ENCODE measurements at places on chromosomes 7 and 10.

DNA sequence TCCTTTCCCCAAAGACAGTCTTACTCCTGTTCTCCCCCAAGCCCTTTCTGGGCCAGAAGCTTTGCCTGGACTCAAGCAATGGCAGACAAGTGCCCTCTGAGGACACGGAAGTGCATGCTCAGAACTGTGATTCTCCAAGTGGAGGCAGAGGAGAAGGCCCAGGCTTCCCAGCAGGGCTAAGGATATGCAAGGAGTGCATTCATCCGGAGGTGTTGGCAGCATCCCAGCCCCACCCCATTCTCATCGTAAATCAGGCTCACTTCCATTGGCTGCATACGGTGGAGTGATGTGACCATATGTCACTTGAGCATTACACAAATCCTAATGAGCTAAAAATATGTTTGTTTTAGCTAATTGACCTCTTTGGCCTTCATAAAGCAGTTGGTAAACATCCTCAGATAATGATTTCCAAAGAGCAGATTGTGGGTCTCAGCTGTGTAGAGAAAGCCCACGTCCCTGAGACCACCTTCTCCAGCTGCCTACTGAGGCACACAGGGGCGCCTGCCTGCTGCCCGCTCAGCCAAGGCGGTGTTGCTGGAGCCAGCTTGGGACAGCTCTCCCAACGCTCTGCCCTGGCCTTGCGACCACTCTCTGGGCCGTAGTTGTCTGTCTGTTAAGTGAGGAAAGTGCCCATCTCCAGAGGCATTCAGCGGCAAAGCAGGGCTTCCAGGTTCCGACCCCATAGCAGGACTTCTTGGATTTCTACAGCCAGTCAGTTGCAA, 1.4 kb upstream of the RBP3 start:
- no peak for DNase-seq

DNA sequence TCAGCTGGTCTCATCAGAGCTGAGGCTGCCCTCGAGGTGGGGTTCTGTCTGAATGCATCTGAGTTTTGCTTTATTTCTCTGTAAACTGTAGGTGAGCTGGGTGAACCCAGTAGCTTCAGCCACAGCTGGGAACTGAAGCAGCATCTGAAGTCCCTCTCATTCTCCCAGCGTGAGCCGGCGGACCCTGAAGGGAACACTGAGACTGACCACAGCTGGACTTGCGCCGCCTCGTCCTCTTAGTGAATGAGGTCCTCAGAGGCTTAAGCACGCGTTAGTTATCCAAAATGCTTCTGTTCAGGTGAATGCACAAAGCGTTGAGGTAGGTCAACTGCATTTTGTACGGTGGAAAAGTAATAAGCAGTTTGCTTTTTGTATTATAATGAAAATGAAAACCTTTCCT, 76.6 kb downstream of the AMZ1 start:
- no peak for DNase-seq

DNA sequence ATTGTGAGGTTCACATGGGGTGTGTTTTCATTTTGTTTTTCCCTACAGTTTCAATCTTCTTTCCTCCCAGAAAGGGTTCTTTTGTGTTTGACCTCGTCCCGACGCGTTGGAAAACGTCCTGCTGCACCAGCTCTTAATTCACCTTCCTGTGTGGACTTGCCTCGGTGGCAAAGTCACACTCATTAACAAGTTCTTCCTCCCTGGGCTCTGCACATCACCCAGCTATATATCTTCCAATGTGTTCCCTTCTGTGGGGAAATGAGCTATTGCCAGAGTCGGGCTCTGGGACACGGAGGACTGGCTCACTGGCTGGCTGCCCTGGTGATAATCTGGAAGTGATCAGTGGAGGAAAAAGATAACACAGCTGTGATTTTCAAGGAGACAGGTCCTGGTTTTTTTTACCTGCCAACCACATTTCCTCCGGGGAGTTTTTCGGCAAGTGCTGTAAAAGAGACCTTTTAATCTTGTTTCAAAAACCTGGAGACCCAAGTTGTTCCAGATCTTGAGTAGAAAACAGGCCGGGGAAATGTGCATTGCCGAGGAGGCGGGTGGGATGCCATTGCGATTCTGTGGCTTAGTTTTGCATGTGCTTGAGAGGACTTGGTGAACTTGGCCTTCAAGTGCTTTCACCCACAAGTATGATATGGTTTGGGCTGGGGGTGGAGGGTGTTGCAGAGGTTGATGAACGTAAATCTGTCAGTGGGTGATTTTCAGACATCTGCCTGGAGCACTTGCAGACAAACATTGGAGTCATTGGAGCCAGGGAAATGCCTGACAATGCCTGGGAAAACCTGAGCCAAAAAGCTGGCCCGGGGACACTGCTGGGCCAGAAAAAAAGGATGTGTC, 96.5 kb upstream of the CREB5 start:
- no peak for DNase-seq

DNA sequence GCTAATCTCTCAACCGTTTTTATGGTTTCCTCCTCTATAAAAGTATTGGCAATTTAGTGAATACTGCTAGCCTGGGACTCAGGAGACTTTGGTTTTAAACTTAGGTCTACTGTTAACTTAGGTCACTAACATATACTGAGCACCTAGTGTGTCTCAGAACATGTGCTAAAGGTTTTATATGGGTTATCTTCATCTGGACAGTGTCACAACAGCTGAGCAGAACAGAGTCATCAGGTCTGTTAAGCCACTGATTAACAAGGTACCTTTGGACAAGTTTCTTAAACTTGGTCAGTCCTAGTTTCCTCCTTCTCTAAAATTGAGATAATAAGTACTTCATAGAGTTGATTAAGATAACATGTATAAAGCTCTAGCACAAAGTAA, 30.6 kb downstream of the NET1 start:
- no peak for DNase-seq

GRCh38 chr7:30116771-30117170, 18.0 kb upstream of the MTURN start:
- no peak for DNase-seq

- no peak for DNase-seq
These were observed 58.8 kb downstream of the STEAP1B start for GRCh38 chr7:22441157-22441556.

GRCh38 chr10:30529373-30529998, 95.5 kb downstream of the MAP3K8 start:
- no peak for DNase-seq

DNA sequence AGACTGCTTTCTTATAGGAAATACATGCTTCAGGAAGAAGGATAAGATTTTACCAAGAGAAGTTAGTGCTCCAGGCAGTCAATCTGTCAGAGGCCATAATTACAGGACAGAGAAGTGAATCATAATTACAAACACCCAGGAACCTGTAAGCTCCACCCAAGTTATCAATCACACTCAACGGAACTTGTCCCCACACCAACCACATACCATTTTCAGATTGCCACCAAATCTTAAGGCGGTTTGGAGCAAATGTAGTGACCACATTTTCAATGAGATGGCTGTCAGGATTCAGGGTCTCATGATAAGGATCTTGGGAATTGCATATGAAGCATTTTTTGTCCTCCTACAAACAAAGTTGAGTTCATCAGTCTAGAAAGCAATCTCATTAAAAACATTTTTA, 4.8 kb downstream of the LAMB1 start:
- DNase-seq: no peak

DNA sequence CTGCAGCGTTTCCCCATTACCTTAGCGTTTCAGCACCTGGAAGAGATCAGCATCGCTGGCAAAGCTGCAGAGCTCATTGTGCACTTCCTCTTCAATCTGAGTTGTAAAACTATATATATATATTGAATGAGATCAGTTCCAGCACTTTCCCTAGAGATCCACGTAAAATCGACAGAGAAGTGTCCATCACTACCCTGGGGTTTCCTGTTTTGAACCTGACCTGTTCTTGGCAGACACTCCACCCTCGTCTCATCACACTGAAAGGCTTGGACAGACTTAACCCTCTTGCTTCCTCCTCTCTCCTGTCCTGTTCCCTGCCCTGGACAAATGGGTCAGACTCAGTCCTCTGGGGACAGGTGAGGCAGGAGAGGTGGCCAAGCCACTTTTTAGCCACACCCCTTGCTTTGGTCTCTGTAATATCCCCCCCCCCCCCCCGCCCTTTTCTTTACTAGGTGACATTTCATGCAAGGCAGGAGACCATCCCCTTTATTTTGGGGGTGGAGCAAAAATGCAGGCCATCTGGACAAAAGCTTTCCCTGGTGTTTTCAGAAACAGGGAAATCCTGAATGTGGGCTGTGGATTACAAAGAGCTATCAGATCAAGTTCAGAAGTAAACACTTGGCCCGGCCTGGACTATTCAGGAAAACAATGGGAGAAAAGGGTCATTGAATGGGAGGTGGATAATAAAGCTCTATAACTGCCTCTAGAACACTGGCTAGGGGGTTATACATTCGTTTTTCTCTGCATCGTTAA, 83.7 kb upstream of the KDM7A start:
- DNase-seq: no peak

GRCh38 chr10:94092848-94093247, 99.1 kb downstream of the PLCE1 start:
- no peak for DNase-seq

DNA sequence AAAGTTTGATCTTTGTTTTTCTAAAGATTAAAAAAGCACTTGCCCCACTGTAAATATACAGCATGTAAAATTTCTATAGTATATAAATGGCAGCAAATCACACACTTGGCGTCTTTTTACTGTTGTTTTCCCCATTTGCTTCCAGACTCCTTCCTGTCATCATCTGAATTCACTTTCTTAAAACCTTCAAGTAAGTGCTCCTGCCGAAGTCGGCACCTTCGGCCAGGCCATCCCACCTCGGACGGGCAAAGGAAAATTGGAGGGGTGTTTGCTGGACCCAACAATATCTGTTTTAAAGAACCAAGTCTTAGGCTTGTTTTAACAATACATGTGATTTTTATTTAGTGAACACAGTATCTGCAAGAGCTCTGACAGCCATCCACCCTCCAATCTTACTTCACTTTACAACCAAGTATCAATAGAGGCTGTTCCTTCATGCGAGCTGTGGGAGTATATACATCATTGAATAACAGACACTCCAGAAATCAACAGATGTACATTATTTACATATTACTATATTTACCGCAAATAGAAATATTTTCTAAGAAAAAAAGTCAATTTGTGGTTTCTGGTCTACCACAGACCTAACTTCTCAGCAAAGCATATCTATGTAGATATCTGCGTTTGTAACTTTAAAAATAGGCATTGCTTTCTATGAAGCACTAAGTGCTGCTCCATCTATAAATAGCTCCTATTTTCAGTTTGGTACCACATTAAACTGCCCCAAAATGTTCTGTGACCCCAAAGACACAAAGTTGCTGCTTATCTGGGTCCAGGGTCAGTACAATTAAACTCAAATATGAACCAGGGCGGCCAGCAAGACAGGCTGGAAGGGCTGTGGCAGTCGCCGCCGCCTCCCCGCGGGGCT, 110.7 kb downstream of the CYTH3 start:
- DNase-seq: no peak

- no peak for DNase-seq
These were observed 18.2 kb downstream of the UNCX start for GRCh38 chr7:1250901-1251300.

DNA sequence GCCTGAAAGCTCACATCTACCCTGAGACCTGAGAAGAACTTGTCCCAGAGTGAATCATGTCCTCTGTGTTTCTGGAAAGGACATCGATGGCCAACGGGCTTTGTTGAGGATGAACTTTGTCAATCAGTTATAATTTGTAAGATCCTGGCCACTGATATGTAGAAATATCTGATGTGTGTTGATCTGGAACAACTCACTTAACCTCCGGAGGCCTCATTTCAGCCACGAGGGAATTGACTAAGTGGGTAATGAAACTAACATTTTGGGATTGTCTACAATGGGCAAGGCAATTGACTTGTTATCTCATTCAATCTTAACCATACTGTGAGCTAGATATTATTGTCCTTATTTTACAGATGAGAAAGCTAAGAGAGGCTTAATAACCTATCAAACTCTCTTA, 468.1 kb upstream of the NRP1 start:
- DNase-seq: no peak

DNA sequence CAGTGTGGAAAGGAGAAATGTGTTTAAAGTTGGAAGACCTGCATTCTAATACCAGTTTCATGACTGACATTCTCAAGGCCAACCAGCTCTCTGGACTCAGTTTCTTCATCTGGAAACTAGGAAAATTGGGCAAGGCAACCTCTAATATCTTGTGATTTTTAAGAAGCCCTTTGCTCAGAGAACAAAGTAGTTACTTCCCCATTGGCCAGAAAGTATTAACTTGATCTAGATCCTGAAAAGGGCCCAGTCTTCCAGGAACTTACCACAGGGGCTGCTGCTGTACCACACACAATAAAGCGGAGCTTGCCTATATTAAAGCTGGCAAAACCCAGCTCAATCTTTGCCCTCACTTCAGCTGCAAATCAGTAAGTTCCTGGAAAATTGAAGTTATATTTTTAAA, 155.6 kb upstream of the ADO start:
- no peak for DNase-seq

- no peak for DNase-seq
These were observed at the start of gene ADAP1 for GRCh38 chr7:954330-955238. Gene ADAP1, minus strand, starts transcription at chr7:954680. Its CDS starts 203 bp downstream, at chr7:954477.

GRCh38 chr7:70486977-70487376, 645.0 kb upstream of the GALNT17 start:
- no peak for DNase-seq

DNA sequence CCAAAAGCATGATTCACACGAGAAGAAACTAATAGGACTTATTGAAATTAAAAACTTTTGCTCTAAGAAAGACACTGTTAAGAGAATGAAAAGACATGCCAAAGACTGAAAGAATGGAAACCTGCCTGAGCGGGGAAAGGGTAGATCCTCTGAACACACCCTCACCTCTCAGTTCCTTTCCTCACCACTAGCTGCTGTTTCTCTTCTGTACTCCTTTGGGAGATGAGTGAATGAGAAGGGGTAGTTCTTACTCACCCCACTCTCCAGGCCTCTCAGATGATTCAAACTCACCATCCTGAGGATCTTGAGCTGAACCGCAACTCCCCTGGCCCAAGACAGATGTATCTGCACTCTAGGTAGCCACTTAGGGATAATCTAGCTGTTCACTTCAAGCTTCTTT, 41.9 kb downstream of the IQUB start:
- DNase-seq: no peak

GRCh38 chr7:70572571-70572970, 559.4 kb upstream of the GALNT17 start:
- no peak for DNase-seq

- DNase-seq: no peak
These were observed 8.9 kb downstream of the EEPD1 start for GRCh38 chr7:36161996-36162395.

- DNase-seq: no peak
These were observed 55.2 kb upstream of the KCNMA1 start for GRCh38 chr10:77692782-77693181.

GRCh38 chr10:48300556-48300955, 5.9 kb upstream of the MAPK8 start:
- DNase-seq: no peak

Measured in NCI-H1417 treated with DMSO at 0.1 percent for 48 hours (cell line).